ENCODE measurements at places on chromosomes 11 and 22. TPM values are rescaled to one million over a fixed set of nuclear protein-coding genes. Genes with fewer than 3 reads are reported as not detected.

Gene ANGPTL5
- not detected for total RNA-seq

Gene OR52I1
- total RNA-seq, result not detected

Gene ASPHD2
- total RNA-seq, result 7.4 TPM

Gene SPDYC
- total RNA-seq, result 2.0 TPM

Gene IL17REL
- 0.04 TPM for total RNA-seq

Gene LUZP2
- total RNA-seq, result 0.18 TPM

DNA sequence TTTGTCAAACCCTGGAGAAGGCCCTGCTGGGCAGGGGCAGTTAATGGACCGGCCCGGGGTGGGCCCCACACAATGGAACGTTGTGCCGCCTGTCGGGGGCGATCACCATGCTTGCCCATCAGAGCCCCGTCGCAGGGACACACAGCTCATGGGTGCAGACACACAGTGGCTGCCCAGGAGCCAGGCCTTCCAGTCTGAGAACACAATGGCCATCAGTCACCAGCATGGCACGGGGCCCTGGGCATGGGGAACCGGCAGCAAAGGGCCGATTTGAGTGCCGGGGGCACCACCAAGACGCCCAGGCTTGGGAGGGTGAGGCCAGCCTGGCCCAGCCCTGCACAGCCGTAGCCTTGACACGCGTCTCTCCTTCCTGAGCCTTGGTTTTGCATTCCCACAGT, 7.1 kb downstream of the LINC01488 start:
- DNase-seq, result no peak

DNA sequence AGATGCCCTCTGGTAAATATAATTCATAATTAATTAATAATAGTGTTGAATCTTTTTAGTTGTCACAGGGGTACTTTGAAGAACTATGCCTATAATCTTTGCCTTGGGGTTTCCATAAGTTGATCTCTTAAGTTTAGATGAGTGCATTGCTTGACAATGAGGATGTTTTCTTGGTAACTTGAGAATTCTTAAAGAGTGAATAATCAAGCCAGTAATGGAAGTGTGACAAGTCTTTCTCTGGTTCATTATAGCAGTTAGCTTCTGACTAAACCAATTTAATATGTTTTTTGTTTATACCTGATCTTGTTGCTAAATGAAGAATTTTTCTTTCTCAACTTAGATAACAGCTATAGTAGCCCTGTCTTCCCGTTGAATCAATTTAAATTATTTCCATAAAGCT, 46.2 kb downstream of the ATXN10 start:
- DNase-seq, result no peak

- no peak for DNase-seq
Measured at GRCh38 chr11:96063053-96063452, 139.1 kb upstream of the MTMR2 start.

DNA sequence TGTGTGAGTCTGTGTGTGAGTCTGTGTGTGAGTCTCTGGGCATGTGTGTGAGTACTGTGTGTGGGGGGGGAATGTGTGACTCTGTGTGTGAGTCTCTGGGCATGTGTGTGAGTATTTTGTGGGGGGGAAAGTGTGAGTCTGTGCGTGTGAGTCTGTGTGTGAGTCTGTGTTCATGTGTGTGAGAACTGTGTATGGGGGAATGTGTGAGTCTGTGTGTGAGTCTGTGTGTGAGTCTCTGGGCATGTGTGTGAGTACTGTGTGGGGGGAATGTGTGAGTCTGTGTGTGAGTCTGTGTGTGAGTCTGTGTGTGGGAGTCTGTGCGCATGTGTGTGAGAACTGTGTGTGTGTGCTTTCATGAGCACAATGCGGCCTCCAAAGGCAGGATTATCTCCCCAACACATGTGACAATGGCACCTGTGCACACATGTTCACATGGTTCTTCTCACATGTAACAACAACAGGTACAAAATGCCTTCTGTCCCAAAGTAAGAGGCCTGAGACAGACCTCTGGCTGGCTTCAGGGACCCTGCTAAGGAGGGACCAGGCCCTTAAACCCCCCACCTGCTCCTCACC, 1.6 kb downstream of the CD5 start:
- no peak for DNase-seq

GRCh38 chr11:121418625-121419114, 33.4 kb upstream of the SORL1 start:
- no peak for DNase-seq

GRCh38 chr11:70524096-70524922, 126.0 kb downstream of the CTTN start:
- no peak for DNase-seq

- peak; percentile 74 for DNase-seq
Measured at GRCh38 chr11:10455637-10456487, 798 bp downstream of the AMPD3 start.

GRCh38 chr11:6229911-6230310, 4.5 kb downstream of the FHIP1B start:
- DNase-seq, result no peak

DNA sequence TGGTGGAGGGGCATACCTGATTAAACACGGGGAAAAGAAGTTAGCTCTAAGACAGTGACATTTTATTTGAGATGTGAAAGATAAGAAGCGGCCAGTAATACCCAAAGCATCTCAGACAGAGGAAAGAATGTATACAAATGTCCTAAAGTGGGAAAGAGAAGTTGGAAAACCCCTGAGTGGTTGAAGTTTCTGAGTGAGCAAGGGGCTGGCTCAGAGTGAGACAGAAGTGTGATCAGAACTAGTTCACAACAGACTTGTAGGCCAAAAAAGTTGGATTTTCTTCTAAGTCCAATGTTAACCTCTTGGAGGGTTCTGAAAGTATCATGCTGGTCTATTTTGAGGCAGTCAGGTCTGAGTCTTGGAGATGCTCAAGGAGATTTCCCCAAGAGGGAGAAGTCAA, 608.7 kb downstream of the SOX6 start:
- no peak for DNase-seq

Data from H7 (cell line).